ENCODE measurements at places on chromosomes 1 and 21.

DNA sequence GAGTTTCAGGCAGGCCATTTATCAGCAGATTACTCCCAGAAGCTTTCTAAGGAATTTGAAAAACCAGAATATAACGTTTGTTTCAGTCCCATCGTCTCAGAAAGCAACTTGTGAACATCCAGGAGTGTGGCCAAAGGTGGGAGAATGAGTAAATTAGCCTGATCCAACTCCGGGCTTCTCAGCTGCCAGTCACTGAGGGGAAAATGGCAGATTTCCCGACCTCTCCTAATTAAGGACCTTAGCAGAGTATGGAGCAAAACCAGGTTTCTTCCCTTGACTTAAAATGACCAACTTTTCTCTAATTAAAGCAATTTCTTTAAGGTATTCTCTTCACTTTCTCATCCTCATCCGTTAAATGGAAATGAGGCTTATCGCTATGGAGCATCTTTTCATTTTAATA is 1.0 kb downstream of the CORT start:
- DNase-seq: no peak

GRCh38 chr1:99645699-99646531 is at the start of gene PALMD:
TSS of gene PALMD (plus strand) at chr1:99646113. CDS start at chr1:99646318, 205 bp downstream.
- DNase-seq: no peak

DNA sequence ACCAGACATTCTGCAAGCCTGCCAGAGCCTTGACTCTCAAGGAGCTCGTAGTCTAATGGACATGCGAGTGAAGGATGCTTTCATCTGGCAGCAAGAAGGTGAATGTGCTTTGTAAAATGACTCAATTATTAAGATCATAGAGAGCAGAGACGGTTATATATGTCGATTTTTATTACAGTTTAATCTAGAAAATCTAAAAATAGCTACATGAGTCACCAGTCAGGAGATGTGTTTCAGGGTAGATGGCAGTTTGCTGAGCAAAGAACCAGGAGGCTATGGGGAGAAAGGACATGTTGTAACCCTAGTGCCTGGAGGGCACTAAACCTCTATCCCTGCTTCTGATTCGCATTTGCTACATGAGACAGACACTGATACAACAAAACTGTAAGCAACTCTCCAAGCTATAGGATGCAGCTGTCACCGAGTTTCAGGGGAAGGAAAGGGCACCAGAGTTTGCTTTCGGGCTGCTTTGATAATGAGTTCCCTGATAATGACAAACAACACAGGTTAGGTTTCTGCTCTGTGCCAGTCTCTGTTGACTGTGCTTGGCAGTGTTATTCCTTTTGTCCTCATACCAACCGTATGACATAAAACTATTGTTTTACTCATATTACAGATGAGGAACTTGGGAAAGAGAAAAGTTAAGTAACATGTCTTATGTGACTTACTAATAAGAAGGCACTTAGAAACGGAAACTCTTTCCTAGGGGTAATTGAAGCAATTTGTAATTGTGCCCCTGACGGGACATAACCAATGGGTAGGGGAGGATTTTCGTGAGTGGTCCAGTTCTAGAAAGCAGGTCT is 43.2 kb downstream of the C1orf198 start:
- peak; percentile 61 for DNase-seq

DNA sequence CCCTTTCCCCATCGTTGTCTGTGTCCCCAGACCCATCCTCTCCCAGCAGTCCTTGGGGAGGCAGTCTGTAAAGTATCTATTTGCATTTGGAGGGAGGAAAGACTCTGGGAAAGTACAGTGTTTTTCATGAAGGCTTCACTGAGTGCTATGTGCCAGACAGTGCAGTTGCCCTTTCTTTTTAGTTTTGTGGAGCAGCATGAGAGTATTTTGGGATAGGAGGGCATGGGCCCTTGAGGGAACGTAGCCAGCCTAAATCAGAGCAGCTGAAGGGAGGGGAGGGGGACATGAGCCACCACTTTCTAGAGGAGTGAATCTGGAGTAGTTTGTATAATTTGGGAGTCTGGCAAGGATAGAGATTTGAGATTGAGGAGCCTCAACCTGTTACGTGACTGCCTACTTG is 404.0 kb upstream of the KAZN start:
- DNase-seq: no peak

GRCh38 chr21:36522219-36522808 is 42.4 kb upstream of the CLDN14 start:
- no peak for DNase-seq

- DNase-seq: no peak
Observed at GRCh38 chr1:65344171-65344814, 35.0 kb downstream of the DNAJC6 start.

DNA sequence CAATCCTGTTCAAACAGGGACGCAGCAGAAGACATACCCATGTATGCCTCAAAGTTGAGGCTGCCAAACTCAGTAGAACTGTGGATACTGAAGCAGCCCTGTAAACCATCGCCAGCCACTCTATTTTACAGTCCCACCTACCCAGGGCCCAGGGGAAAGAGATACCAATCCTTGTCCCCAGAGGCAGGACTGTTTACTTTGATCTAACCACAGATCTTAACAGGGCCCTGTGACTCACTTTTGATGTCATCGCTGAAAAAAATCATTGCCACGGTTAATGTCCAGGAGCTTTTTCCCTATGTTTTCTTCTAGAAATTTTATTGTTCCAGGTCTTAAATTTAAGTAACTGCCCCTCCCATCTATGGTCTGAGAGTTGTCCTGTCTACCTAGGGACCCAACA is 538.4 kb upstream of the NCAM2 start:
- DNase-seq: no peak

GRCh38 chr1:27141266-27142003 is 13.5 kb downstream of the SLC9A1 start:
- no peak for DNase-seq

DNA sequence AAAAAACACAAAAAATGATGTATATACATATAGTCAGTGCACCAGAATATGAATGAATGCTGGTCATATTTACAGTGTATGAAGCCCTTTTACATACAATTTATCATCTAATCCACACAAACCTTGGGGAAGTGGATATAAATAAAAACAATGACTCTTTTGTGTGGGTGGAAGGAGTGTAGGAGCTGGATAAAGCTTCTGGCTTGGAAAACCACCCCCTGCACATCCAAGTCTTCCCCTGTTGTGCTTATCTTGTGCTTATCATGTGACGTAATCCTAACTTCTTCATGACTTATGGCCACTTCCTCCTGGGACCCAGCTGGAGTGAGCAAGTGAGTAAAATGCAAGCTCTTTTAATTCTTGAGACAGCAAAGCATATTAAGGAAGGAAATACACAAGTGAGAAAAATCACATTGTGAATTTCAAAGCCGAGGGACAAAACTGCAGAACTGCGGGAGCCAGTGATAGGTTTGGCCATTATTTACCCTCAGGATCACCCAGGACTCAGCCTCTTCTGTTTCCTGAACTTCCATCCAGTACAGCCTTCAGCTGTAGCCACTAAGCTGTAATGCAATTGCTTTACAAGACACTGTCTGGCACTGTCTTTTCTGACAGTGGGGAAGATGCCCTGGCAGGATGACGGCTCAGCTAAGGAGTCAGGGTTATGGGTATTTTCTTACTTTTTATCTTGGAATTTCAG is 104.0 kb upstream of the PPM1J start:
- no peak for DNase-seq

DNA sequence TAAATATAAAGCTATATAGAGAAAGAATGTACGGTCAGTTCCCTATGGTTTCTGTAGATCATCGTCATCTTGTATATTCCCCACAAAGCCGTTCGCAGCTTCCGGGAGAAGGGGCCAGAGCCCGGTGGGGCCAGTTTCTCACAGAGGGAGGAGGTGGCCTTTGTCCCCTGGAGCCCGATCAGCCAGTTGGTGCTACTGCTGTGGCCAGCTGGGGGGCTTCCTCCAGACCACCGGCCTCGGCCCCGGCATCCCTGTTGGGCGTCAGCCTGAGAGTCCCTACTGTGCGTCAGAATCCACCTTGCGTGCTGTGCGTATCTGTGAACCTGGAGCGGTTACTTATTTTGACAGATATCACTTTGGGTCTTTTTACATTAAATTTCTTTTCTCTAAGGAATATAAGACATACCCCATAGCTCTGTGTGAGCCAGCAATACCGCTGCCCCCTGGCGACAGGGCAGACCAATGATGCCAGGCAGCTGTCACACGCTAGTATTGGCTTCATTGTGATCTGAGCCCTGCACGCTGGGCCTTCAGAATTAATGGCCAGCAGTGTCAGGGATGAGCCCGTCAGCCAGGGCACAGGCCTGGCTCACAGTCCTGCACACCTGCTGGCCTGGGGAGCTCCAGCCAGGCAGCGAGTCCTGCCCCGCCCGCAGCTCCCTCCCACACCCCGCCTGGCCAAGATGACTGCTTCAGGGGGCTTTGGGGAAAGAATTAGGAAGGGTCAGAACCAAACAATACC is 145.9 kb downstream of the PGBD5 start:
- no peak for DNase-seq

GRCh38 chr1:239056940-239057339 is 329.4 kb upstream of the CHRM3 start:
- no peak for DNase-seq

DNA sequence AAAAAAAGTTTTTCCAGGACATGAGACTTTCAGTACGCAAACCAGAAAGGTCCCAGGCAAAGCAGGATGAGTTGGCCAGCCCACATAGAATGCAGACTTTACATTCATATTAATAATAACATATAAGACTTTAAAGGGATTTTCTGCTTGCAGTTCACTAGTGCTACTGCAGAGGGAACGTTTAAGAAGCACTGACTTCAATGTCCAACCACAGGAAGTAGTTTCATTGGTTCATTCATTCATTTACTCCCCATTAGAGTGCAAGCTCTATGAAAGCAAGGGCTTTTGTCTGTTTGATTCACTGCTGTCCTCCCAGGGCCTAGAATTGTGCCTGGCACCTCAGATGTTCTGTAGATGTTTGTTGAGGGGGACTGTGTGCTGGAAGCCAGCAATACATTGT is 11.8 kb upstream of the SERINC2 start:
- no peak for DNase-seq

DNA sequence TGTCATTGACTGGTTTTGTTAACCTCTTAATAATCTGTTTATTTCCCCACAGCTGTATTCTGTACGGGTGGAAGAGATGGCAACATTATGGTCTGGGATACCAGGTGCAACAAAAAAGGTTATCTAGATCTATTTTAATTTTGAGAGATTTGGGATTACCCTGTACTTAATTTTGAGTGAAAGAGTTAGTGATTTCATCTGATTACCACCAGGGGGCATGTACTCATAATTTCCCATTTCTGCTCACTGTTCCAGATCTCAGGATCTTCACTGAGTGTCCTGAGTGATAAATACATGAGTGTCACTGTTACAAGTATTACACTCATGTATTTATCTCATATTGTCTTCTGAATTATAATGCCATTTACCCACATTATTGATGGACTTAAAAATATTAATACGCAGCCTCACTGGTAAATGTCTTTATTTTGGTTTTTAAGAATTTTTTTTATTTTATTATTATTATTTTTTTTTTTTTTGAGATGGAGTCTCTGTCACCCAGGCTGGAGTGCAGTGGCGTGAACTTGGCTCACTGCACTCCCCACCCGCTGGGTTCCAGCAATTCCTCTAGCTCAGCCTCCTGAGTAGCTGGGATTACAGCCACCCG is 27.4 kb downstream of the DTL start:
- DNase-seq: no peak

GRCh38 chr1:111880881-111881837 is 108.3 kb downstream of the KCND3 start:
- DNase-seq: no peak

GRCh38 chr1:8197493-8198282 is 120.2 kb upstream of the SLC45A1 start:
- peak; percentile 31 for DNase-seq

DNA sequence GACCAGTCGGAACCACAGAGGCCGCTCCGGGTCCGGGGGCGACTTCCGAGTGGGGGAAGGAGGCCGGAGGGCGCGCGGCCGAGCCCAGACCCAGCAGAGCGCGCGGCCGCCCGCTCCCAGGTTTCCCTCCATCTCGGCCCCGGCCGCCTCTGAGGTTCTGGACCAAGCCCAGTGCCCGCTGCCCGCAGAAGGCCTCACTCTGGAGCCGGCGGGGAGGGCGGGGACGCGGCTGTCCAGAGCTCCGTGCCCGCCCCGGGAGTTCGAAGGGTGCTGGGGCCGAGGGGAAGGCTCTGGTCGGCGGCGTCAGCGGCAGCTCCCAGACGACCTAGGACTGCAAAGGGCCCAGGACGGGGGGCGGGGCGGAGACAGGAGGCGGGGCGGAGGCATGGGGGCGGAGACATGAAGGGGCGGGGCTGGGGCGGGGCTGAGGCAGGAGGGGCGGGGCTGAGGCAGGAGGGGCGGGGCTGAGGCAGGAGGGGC is 48.0 kb upstream of the SLC19A1 start:
- DNase-seq: no peak

DNA sequence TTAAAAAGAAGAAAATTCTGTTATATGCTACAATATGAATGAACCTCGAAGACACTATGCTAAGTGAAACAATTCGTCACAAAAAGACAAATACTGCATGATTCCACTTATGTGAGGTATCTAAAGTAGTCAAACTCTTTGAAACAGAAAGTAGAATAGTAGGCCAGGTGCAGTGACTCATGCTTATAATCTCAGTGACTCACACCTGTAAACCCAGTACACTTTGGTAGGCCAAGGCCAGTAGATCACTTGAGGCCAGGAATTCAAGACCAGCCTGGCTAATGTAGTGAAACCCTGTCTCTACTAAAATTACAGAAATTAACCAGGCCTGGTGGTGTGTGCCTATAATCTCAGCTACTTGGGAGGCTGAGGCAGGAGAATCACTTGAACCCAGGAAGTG is 25.7 kb downstream of the EPHA10 start:
- DNase-seq: no peak

DNA sequence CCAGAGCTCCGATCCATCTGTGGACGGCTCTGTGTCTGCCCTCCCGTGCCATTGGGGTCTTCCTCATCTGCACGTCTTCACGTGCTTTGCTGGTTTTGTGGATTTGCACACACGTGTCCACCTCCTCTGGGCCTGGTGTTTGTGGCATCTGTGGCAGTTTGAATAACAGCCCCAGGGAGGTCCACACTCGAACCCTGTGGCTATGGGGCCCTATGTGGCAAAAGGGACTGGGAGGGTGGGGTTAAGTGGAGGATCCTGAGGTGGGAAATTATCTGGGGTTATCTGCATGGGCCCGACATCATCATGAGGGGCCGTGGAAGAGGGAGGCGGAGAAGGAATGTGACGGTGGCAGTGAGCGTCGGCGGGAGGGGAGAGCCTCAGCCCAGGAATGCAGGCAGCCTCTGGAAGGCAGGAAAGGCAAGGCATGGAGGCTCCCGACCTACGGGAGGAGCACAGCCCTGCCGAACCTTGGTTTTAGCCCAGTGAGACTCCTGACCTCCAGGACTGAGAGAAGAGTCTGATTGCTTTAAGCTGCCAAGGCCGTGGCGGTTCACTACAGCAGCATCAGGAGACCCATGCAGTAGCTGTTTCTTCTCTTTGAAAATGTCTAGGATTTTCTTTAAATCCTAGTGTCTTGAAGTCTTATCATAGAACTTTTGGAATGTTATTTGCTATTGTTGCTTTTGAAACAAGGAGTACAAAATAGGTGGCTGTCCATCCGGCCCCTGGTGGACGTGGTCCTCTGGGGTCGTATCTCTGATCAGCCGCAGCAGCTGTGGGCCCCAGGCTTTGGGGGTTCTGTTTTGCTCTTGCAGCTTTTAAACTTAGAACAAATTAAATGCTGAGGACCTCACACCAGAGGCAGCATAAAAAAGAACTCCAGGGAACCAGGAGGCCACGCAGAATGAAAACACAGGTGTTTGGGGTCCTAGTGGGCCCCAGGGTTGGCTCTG is 40.0 kb upstream of the LRRC3 start:
- DNase-seq: no peak

Measured in GM04503 (cell line).